IPS-NIHi11 (cell line): ENCODE measurements at places on chromosomes 4 and X.

DNA sequence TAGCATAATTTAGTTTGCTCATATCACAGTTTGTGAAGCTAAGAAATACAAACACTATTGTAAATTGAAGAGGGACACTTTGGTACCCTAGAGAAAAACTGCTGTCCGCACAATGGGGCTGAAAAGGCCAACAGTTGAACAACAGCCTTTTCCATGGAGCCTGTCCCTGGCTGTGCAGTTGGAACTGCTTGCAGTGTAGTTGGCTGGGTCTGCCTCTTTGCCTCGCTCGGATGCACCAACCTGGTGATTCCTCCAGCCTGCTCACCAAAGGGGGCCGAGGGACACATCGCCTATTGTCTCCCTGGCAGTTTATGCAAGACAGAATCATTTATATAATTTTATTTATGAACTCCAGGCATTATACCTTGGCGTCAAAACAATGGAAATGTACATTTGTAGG, 16.5 kb upstream of the GALNT7 start:
- peak; percentile 19 for DNase-seq

DNA sequence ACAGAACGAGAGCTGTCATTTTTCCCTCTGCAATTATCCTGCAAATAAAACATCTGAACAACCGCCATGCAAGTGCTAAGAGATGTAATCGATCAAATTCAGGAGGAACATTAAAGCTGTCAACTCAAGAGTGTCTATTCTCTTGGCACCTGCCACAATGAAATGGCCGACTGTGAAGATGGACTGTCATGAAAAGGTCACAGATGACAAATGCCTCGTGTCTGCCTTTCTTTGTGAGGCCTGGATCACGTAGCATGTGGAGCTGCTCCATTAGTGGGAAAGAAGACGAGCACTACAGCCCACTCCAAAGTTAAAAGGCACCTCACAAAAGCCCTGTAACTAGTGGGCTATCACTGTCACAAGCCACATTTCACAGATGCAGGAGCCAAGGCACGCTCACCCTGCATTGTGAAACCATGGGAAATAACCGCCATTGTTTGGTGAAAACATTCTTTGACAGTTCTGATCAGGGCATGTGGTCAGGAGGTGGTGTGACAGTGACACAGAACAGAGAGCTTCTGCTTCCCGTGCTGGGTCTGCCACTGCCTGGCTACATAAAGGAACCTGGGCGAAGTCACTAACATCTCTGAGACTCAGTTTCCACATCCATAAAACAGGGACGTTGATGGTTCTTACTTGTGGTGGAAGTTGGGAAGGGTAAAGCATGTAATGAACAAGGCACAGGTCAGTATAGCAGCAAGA, 98.9 kb downstream of the EVC2 start:
- no peak for DNase-seq

GRCh38 chr4:156378033-156378665, 424.5 kb upstream of the CTSO start:
- no peak for DNase-seq

DNA sequence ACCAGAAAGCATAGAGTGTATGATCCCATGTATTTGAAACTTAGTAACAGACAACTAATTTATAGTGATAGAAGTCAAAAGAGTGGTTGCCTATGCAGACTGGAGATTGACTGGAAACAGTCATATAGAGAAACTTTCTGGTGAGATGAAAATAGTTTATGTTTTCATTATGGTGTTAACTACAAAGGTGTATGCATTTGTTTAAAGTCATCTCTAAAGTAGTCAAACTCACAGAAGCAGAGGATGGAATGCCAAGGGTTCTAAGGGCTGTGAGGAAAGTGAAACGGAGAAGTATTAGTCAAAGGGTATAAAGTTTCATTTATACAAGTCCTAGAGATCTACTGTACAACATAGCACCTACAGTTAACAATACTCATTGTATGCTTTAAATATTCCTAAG, 45.8 kb downstream of the ENOX2 start:
- no peak for DNase-seq

DNA sequence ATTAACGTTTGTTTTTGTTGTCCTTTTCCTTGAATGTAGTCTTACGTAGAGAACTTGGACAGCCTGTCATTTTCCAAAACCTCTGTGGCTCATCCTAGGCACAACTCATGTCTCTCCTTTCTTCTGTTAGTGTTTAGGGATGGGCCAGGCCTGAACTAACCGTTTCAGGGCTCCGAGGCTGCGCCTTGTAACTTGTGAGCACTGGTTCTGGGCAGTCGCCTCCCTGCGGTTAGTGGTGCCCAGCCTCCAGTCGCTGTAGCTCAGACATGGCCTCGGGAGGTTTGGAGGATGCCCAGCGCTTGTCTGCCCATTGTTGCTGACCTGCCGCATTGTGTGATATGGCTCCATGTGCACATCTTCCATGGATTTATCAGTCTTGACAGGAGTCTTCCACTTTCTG, 32.8 kb downstream of the TMEM131L start:
- DNase-seq: no peak

DNA sequence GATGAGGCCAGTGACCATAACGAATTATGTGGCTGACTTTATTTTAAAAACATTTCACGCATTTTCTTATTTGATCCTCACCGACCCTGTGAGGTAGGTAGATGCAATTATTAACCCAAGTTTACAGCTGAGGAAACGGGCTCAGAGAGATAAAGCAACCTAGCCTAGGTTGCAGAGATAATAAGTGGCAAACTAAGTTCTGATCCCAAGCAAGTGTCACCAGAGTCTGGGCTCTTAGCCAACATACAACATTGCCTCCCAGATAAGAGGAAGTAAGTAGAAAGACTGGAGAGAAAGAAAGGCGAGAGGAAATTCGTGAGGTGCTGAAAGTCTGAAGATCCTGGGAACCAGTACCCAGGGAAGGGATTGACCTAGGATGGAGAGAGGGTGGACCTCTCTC, 77.4 kb upstream of the GPR50 start:
- no peak for DNase-seq

DNA sequence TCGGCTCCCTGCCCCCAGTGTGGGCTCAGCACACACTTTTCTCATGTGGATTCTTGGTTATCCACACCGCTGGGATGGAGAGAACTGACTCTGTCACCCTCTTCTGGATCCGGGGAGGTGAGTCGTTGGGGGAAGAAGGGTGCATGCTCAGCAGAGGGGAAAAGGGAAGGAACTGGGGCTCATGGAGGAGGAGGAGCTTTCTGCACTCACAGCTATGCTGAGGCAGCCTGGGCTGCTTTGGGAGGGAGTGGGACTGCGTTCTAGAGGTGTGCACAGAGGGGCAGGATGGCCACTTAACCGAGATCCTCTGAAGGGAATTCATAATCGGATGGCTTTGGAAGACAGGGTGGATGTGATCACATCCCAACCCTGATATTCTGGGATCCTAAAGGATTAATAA, 51.6 kb downstream of the RTL5 start:
- DNase-seq: no peak

DNA sequence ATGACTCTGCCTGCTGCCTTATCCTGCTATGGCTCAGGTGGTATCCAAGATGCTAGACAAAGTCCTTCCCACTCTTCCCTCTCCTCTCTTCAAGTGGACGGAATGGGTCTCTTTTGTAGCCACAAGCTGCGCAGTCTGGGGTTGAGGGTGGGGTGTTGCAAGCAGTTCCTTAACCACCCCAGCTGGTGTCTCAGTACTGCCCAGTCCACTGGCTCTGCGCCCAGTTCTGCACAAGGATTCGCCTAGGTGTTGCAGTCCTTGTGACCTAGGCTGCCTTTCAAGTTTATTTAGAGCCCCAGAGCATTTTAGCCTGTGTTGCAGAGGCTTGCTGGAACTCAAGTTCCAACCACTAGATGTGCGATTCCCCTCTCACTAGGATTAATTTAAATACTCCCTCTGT, 120.7 kb downstream of the NEXMIF start:
- DNase-seq: no peak

DNA sequence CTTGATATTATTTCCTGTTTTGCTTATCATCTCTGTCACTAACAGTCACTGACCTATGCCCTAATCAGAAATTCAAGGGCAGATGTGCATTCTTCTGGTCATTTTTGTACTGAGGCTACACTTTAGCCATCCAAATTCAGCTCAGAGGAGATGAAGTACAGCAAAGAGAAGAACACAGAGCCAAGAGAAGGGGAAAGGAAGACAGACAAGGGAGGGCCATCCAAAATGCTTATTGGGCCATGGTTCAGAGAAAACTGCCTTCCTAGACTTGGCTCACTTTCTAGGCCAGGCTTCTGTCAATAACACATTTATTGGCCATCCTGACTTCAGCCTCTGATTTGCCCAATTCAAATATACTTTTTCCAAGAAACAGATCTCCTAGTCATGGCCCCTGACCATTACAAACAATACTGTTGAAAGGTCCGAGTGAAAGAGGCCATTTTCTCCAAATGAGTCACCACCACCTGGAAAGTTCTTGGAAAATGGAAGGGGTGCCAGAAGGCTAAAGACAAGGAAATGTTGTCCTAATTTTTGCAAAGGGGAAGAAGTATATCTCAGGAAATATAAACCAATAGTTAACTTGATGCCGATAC, 56.4 kb downstream of the DCX start:
- DNase-seq: no peak
